ENCODE measurements at places on chromosomes 1 and 21.

DNA sequence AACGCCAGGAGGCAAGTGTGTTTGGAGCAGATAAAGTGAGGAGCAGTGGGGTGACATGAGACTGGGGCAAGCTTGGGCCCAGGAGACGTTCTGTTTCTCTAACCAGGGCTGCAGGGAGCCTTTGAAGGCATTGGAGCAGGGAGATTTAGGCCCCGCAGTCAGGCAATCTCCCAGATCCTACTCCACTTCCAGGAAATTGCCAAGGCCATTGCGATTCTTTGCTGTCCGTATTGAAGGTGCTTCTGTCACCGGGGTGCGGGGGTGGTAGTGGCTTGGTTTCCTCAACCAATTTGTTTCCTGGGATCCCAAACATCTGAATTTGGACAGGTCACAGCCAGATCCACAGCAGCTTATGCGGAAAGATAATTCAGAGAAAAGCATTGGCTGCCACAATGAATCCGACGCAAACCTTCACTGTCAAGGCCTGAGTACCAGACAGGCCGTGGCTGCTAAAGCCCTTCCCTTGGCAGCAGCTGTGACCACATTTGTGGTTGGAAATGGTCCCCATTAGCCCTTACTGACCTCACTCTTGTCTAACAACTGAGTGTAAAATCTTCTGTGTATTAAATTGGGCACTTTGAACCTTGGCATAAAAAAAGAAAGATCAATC, 385.6 kb downstream of the PTPRU start:
- no peak for DNase-seq

DNA sequence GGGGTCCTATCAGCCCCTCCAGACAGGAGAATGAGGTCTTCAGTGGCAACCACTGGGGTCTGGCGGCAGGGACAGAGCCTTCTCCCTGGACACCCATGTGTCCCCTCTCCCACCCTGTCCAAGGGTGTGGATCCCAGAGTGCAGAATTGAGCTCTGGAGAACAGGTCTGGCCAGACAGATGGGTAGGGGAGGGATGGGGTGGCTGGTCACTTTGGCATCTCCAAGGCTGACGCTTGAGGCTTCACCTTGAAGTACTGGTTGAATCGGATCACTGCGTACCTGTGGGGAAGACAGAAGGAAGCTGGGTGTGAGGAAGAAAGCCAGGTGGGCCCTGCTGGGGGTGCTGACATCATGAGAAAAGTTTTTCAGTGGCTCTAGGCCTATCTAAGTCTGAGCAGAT, 19.9 kb downstream of the ETNK2 start:
- DNase-seq, result no peak

DNA sequence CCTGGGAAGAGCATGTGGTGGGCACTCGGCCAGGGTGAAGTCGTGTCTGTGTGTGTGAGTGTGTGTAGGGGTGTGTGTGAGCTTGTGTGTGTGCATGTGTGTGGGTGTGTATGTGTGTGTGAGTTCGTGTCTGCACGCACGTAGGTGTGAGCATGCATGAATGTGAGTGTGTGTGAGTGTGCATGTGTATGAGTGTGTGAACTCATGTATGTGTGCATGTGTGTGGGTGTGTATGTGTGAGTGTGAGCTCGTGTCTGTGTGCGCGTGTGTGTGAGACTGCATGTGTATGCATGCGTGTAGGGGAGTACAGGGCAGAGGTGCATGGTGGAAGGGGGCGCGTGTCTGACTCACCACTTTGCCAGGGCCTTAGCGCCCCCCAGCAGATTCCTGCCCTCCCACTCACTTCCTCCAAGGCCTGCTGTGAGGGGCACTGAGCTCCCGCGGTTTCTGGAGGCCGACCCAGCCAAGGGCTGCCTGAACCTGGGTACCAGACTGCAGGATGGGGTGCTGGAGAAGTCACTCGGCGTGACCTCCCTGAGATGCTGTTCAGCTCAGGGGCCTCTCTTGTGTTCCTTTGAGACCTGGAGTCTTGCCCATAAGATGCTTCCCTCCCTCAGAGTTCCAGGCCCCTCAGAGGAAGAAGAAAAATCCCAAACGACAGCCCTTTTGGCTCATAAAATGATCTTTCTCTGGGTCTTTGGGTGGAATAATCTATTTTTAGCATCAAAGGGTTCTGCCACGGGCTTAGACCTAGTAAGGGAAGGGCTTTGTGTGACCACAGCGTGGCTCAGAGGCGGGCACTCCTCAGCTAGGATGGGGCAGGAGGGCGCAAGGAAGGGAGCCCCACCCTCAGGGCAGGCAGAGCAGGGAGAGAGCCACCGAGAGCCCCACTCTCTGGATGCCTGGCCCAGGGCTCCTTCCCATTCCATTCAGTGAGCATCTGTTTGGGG, 41.1 kb upstream of the RUNX3 start:
- DNase-seq, result no peak

DNA sequence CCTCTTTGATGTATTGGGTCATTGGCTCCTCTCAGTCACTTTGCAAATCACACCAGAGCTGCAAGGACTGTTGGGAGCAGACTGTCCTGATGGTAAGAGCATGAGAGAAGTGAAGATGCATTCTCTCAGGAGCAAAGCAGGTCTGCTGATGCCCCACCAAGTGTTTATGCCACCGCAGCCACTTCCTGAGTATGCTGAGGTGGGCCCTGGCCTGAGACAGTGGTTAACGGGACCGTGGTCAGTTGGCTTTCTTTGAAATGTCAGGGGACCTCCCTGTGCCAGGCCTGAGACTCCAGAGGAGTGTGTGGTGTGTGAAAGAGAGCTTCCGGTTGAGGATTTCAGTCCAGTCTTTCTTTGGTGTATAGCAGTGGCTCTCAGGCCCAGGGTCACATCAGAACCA, 79.4 kb downstream of the SPATA46 start:
- no peak for DNase-seq

DNA sequence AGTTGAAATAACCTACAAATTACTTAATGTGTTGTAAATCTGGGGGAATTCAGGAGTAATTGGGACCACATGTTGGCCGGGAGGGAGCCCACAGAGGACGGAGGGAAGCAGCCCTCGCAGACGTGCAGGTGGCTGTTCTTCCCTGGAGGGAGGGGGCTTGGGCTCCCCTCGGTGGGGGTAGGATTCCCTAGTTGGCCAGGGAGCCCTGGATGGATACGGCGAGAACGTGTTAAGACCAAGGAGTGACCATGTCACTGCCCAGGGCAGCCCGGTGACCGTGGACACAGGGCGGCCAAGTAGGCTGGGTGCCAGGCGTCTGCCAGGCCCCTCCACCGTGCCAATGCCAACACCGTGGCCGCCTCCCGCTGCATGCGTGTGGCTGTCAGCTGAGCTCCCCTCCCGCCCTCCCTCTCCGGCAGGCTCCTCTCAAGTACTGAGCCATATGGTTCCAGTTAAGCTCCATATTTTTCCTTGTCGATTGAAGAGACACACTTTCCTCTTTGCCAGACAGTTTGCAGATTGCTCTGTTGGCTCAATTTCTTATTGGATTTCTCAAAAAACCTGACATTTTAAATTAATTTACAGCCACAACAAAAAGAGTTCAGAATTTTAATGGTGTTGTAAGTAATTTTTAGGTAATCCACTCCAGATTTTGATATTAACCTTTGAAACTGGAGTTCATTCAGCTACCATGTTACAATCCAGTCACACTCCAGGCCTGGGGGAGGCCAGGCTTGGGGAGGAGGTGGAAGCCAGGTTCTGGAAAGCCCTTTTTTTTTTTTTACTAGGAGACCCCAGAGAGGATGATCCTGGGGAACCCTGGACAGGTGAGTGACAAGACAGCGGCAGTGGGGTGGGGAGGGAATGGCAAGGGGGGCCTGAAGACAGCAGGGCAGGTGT, 71.2 kb downstream of the CASZ1 start:
- peak; percentile 88 for DNase-seq

DNA sequence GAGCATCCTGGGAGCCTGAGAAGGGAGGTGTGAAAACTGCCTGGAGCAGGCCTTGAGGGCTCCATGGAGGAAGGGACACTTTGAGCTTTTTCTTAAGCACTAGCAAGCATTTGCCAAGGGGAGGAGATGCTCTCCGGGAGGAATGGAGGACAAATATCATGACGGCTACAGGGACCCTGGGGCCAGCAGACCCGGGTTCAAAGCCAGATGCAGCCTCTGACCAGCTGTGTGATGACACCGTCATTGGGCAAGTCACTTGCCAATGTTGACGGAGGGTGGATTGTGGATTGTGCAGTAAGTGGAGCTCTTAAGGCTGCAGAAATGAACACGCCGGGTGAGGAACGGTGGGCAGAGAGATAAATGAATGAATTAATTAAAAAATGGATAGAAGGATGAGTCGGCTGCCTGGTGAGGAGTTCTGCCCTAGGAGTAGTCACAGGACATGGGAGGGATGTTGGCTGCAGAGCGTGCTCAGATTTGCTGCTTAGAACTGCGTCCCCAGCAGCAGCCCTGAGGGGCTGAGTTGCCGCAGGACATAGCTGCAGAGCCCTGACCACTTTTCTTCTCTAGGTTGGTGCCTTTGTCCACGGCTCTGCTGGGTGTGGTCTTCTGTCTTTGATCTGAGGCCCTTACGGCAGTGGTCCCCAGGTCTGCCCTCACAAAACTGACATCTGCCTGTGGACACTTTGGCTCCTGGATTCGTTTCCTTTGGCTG, 507.6 kb downstream of the NPHP4 start:
- no peak for DNase-seq

- DNase-seq, result no peak
These were observed 1594.3 kb downstream of the PLA2G4A start for GRCh38 chr1:188423073-188423472.

DNA sequence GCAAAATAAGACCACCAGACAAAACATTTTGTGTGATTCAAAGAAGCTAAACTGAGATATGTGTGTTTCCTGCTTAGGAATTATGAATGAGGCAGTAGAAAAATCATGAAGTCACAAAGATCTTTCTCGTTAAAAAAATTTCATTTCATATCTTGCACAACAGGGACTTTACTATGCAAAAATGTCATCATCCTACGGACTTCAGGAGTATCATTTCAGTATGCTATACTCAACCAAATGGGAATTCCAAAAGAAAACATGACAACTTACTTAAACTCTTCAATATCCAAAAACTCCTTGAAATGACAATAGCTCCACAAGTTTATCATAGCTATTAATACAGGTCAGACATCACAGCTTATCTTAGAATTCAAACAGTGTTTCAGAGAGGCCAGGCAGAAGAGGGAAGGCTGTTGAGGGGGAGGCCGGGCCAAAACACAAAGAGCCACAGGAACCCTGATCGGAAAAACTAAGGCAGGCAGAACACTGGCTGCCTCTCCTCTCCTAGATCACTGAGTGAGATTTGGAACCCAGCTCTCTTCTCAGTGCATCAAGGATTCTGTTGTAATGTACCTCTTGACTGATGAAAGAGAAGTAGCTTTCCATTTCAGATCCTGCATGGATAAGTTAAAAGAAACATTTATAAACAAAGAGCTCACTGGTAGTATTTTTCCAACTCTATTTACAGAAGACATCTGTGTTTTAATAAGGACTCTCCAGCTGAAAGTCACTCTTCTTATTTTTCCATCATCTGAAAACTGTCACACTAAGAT, 66.9 kb downstream of the TESK2 start:
- DNase-seq, result no peak

GRCh38 chr1:169681140-169681539, 30.3 kb downstream of the SELL start:
- no peak for DNase-seq

DNA sequence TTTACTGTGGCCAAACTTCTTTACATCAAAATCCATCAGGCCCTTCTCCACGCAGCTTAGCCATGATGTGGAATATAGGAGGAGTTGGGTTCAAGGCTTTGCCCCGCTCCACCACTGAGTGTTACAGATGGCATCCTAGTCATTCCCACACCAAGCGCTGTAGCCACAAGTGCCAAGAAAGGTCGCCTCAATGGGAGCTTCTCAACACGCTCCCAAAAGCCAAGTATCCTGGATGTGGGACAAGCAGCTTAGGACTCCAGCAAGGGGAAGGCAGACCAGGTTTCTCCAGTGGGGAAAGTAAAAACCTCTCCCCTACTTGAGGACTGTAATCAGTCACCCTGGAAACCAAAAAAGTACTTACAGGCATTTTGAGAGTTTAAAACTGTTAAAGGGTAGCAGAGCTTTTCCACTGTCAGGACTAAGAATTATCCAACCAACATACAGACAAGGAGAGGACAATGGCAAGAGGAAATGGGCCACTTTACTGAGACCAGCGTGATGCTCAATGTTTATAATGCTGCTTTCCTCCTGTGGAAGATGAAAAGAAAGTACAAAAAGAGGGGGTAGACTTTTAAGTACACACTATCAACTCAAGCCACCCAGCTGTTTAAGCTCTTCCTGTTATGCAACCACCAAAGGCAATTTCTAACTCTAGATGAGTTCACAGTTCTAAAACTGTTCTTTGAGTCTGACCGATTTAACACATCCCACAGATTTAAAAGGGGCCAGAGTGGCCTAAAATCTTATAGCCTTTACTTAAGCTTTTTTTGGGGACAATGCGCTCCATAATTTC, 120.7 kb upstream of the KRTAP19-8 start:
- DNase-seq, result no peak

- DNase-seq, result peak; percentile 19
These were observed 126.5 kb downstream of the KCNN3 start for GRCh38 chr1:154743526-154744036.

DNA sequence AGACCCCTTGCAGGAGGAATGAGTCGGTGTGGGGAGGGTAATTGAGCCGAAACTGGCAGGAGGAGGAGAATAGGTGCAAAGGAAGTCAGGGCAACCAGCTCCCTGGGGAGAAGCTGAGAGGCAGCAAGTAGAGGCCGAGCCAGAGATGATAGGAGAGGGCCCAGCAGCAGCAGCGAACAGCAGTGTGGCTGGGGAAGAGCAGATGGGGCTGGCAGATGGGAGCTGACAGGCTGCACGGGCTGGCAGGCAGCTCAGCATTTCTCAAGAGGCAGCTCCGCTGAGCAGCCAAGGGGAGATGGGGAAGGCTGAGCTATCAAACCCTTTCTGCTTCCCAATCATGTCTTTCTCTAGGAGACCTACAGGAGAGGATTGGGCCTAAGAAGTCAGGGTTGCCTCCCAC, 158.2 kb downstream of the TRIM33 start:
- DNase-seq, result no peak

DNA sequence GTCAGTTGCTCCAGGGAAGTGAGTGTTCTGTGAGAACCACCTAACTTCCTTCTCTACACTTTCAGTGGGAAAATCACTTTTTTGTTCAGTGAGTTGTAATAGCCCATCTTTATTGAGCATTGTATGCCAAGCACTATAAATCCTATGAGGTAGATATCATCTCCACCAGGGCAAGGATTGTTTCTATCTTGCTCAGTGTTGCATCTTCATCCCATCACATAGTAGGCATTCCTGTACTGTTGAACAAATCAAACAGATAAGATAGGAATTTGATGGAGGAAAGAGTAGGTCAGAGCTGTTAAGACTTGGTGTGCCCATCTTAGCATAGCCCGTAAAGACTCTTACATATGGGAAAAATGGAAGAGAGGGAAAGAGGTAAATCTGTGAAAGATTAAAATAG, 2.9 kb upstream of the PIGV start:
- no peak for DNase-seq
